ENCODE measurements at places on chromosomes 4 and X.

- DNase-seq: no peak
Measured at GRCh38 chr4:70855464-70855863, 15.8 kb upstream of the GRSF1 start.

- DNase-seq: no peak
Measured at GRCh38 chr4:78787392-78788006, 11.3 kb downstream of the BMP2K start.

DNA sequence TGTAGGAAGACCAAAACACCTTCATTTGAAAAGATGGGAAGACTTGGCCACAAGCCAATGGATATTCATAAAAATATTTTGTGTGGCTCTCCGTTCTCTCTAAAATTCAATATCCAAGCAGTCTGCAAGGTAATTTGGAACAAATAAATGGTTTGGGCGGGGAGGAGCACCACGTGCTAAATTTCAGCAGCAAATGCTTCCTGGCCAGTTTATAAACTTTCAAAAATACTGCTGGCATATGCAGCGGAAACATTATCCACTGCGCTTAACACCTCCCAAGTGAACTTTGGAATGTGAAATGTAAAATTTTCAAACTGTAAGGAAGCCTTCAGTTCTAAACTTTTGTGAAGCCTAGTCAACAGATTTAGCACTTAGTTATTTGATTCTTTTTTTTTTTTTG is 191.0 kb downstream of the NSUN7 start:
- DNase-seq: no peak

DNA sequence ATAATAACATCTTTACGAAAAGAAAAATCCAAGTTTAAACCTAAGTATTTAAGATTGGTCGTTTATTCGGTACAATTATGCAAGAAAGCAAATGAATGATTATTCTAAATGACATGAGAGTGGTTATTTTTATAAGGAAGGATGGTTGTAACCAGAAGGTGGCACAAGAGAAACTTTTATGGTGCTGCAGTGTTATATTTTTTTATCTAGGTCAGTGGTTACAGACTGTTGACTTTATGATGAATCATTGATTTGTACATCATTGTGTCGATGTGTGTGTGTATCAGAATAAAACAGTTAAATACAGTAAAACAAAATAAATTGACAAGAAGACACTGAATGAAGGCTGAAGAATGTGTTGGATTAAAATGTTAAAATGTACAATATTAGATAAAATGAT is 9.8 kb downstream of the DCAF8L2 start:
- DNase-seq: peak; percentile 34

DNA sequence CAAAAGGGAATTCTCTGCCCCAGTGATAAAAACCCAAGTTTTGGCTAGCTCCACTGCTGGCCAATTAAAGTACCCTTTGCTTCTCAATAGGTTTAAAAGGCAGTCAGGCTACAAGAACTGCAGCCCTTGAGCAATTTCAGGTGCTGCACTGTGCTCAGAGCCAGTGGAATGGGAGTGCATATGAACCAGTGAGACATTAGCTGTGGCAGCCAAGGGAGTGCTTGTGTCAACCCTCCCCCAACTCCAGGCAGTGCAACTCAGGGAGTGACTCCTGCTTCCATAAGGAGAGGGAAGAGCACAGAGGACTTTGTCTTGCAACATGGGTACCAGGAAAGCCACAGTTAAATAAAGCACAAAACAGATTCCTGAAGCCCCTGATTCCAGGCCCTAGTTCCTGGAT is 61.6 kb upstream of the VAMP7 start:
- no peak for DNase-seq

- no peak for DNase-seq
Measured at GRCh38 chrX:119736206-119736764, 22.1 kb upstream of the SOWAHD start.

DNA sequence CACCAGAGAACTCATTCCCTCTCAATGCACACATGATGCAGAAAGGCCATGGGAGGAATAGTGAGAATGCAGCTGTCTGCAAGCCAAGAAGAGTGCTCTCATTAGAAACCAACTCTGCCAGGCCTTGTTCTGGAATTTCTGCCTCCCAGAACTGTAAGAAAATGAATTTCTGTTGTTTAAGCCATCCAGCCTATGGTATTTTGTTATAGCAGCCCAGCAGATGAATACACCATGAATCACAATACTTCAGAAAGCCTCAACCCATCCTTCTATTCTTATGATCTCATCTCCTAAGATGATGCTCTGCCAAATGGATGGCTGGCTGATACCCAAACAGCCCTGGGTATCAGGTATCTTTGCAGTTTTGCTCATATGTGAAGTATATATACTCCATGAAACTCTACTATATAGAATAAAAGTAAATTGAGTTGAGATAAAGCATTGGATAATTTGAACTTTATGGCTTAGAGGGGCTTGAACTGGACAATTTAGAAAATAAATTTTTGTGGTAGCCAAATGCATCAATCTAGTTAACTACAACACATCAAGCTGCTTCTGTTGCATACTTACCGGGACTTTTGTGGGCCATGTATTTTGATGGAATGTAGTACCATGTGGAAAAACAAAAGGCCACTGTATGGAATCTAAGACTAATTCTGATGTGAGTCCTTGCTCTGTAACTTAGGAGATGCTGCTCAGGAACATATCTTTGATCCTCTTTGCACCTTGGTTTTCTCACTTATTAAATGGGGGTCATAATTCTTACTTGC is 245.9 kb downstream of the HS3ST1 start:
- no peak for DNase-seq

DNA sequence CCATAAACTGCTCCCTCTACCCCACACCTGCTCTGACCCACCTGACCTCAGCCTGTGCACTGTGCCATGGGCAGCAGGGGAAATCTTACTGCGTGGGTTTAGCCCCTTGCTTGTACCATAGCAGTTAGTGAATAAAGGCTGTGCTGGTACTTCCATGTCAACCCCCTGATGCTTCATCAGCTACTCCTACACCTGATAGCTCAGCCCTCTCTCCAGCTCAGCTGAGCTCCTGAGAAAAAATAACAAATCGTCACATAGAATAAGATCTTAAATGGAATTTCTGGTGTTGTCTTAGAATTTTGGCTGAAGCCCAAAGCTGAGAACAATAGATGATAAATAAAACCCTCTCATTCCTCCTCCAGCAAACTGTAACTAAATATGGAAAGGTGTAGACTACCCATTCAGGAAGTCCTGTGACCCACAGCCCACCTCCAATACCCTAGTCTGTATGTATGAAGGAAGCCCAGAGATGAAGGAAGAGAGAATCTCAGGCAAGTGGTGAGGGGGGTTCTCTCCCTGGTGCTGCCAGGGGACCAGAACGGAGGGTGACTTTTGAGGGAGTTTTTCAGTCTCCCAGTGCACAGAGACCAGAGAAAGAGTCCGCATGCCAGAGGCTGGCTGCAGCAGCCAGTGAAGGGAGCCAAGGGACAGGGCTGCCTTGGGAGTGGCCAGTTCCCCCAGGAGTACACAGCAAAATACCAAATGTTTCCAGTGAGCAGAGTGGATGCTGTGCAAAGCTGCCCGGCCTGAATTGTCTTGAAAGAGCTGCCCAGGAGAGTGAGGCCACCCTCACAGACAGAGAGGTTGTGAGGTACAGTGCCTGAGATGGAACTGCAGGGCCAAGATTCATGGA is 227.3 kb downstream of the QDPR start:
- DNase-seq: peak; percentile 10

DNA sequence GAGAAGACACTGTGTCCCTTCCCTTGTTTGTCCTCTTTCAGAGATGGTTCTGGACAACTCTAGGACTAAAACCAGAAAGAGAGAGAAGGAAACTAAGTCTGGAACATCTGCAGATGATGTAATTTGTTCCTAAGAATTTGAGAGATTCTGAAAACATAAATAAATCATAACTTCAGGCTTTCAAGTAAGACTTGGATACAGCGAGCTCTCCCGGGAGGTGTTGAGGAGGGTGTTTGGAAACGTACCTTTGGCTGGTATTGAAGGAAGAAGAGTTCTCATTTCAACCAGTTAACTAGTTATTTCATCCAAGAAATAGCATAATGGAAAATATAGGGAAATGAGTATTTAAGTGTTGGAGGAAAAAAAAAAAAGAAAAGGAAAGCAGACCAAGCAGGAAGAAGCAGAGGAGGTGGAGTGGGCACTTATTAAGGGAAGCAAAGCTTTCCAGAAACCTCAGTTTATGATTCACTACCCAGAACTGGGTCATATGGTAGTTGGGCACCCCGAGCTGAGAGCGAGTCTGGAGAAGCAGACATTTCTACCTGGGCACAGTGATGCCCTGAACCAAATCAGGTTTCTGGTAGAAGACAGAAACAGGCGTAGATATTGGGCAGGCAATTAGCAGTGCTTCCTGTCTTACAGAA is 26.9 kb downstream of the CCNG2 start:
- no peak for DNase-seq

- DNase-seq: no peak
Measured at GRCh38 chr4:110371016-110371770, 104.8 kb upstream of the ENPEP start.

- DNase-seq: no peak
Measured at GRCh38 chrX:10570601-10571000, 49.8 kb downstream of the MID1 start.

- DNase-seq: no peak
Measured at GRCh38 chr4:3518511-3518880, 13.7 kb downstream of the LRPAP1 start.

- DNase-seq: no peak
Measured at GRCh38 chrX:43666311-43666912, 10.3 kb downstream of the MAOA start.

GRCh38 chr4:100075056-100075455 is 115.2 kb downstream of the DDIT4L start:
- no peak for DNase-seq

- DNase-seq: no peak
Measured at GRCh38 chr4:94680176-94680862, 77.4 kb upstream of the BMPR1B start.

DNA sequence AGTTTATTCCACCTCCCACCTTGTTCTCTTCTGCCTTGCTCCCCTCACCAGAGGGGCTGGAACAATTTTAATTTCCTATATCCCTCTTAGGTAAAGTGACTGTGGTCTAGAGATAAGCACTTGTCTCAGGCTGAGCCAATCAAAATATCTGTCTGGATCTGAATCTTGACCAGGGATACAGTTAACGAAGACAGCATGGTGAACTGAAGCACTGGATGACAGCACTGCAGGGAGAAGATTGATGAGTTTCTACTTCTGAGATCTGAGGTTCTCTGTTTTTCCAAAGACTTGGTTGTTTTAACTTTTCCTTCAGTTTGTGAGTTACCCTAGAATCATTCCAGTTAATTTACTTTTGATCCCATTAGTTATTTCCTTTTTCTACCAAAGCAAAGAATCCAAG is 13.2 kb downstream of the GNPDA2 start:
- DNase-seq: no peak

GRCh38 chr4:141669501-141669900 is 33.1 kb downstream of the IL15 start:
- no peak for DNase-seq

DNA sequence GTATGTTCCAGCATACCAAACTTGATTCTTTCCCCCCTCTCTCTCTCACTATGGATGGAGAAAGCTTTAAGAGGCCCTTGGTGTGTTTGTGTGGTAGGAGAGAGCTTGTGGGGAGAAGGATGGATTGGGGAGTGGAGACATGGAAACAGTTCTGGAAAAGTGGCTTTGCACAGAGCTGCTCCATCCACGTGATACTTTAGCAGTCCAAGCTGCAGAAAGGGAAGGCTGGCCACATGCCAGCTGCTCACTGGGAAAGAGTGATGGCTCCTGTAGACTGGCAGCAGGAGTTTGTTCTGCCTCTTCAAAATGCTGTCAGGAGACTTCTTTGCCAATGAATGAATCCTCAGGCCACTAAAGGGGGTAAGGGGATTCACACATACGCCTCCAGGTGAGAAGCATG is 21.7 kb upstream of the SEC24B start:
- no peak for DNase-seq

Data from cardiac fibroblast (primary cell).